ENCODE measurements at places on chromosomes 12 and 14. TPM values are rescaled to one million over a fixed set of nuclear protein-coding genes. Genes with fewer than 3 reads are reported as not detected.

GRCh38 chr12:120215357-120215735, 14.4 kb upstream of the RPLP0 start:
- H3K4me3 ChIP-seq: no peak overlapping the region
- no peak overlapping the region for H3K27ac ChIP-seq
- peaks cover 95% of the 10 kb centered on the region for H3K36me3 ChIP-seq

DNA sequence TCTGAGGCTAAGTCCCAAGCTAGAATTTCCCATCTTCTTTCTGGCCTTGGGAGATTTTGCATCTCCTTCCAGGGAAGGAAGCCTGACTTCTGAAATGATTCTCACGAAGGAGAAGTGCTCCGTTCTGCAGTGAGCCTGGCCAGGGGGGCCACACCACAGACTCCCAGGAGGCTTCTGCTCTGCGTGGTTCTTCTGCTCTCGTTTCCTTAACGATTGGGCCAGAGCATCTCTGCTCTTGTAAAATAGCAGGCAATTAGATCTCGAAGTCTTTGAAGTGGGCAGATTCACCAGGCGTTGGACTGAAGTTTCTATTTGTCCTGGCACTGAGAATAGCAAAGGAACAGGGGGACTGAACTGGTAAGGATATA, 6.7 kb upstream of the BATF start:
- H3K4me1 ChIP-seq: no peaks in the 10 kb centered on the region
- no peak for DNase-seq
- H3K36me3 ChIP-seq: no peaks in the 10 kb centered on the region
- no peak overlapping the region for H3K4me3 ChIP-seq
- H3K27me3 ChIP-seq: no peaks in the 10 kb centered on the region
- H3K27ac ChIP-seq: no peak overlapping the region

GRCh38 chr14:64730681-64731080, 26.5 kb downstream of the PLEKHG3 start:
- DNase-seq: no peak
- peaks cover 82% of the 10 kb centered on the region for H3K36me3 ChIP-seq
- H3K27me3 ChIP-seq: no peaks in the 10 kb centered on the region
- no peak overlapping the region for H3K27ac ChIP-seq

DNA sequence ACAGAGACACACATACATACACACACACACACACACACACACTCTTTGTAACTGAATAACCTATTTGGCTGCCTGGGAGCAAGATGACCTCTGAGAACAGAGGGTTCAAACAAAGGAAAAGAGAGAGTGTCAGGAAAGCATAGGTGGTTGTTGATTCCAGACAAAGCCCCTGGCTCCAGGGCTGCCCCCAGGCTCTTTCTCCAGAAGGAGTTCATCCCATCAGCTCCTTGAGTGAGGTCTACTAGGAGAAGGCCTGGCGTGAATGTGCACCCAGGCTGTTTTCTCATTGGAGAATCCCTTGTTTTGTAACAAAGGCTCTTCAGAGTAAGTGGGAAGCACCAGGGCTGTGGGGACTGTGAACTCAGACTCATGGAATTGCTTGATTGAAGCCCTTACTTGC, 151.9 kb downstream of the EMP1 start:
- no peaks in the 10 kb centered on the region for H3K27me3 ChIP-seq
- H3K4me3 ChIP-seq: no peak overlapping the region
- H3K27ac ChIP-seq: no peak overlapping the region
- no peaks in the 10 kb centered on the region for H3K36me3 ChIP-seq

The CLMN gene
- 4.7 TPM for total RNA-seq

The PROX2 gene
- not detected for total RNA-seq

GRCh38 chr12:104750061-104750460, 208.0 kb downstream of the SLC41A2 start:
- no peak for DNase-seq
- H3K4me1 ChIP-seq: no peaks in the 10 kb centered on the region
- no peak overlapping the region for H3K4me3 ChIP-seq
- no peaks in the 10 kb centered on the region for H3K27me3 ChIP-seq
- H3K36me3 ChIP-seq: no peaks in the 10 kb centered on the region
- H3K27ac ChIP-seq: no peak overlapping the region

DNA sequence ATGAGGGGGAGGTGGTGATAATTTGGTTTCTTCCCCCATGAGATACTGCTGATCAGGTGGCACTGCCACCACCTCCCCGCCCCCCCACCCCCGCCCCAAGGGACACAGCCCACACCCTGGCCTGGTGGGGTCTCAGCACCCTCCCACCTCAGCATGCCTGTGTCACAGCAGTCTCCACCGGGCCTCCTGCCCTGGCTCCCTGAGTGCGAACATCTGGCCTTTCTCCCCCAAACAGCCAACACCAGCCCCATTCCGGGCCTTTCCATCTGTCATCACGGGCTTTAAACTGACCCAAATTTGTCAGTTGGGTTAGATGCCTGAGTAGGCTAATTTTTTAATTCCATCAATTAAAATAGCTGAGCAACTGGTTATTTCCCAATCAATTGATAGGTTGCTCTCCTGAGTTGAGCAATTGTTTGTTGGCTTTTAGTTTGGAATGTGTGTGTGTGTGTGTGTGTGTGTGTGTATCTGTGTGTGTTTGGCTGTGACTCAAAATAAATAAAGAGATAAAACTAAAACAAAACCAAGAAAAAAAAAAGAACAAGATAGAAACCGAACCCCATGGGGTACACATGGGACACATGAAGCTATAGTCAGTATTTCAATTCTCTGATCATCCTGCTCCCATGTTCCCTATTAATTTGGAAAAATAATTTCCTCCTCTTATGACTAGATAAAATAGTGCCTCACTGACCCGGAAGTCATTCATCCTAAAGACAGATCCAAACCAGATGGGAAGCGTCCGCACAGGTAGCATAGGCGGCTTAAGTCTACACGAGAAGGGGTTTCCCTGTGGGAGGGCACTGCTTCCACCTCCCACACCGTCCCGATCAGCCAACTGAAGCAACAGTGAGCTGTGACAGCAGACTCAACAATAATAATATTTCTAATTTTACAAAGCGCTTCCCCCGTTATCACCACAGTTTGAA, 7.4 kb downstream of the SERPINA12 start:
- no peaks in the 10 kb centered on the region for H3K27me3 ChIP-seq
- DNase-seq: no peak
- H3K4me1 ChIP-seq: no peaks in the 10 kb centered on the region

DNA sequence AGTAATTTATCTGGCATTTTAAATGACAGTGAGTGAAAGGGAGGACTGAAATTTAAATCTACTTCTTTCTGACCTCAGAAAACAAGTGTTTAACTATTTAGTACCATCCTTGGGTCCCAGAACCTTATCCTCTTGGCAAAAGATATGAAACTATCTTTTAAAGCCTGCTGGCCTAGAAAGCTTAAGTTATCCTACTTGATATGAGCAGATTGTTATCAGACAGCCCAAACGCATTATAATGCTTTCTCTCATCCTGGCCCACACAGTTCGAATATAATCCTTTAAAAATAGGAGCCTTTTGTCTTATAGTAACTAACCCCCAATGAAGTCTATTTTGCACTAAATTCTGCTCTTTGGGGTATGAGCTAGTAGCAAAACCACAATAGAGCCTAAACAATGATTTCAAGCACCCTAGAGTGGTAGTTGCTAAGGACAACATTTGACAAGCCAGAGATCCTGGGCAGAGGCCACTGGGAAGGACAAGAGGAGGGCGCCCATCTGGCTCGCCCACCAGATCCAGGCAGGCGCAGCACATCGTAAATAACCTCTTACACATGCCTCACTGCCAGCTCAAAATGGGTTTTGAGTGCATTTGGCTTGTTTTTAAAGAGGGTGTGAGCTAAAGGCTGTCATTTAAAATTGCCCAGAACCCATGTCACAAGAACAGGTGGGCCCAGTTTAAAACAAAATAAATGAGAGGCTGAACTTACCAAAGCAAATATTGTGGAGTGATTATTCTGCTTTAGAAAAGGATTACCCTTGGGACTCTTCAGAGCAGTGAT, 37.7 kb upstream of the CRY1 start:
- H3K4me3 ChIP-seq: no peak overlapping the region
- 0 out of 2 replicates have a peak, but pooled peaks cover 2% of the 10 kb centered on the region for H3K27me3 ChIP-seq
- no peak overlapping the region for H3K27ac ChIP-seq
- no peaks in the 10 kb centered on the region for H3K4me1 ChIP-seq
- H3K36me3 ChIP-seq: no peaks in the 10 kb centered on the region
- DNase-seq: no peak

DNA sequence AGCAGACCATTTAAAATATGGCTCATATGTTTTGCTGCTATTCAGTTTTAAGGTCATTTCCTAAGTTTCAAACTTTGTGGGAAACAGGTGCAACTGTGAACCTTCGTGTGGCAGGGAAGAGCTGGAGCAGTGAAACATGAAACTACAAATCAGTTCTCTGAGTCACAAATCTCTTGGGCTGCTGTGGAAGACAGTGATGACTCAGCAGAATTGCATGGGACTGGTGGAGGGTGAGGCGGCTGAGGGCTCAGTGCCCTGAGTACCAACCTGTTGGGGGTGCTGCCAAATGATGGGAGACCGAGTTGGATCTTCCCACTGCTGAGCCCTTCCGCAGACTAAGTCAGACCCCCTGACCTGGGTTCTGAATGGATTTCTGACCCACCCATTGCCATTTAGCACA, 8.4 kb upstream of the CALM1 start:
- no peaks in the 10 kb centered on the region for H3K36me3 ChIP-seq
- DNase-seq: no peak
- no peak overlapping the region for H3K4me3 ChIP-seq
- H3K27ac ChIP-seq: no peak overlapping the region
- peaks cover 12% of the 10 kb centered on the region for H3K4me1 ChIP-seq

DNA sequence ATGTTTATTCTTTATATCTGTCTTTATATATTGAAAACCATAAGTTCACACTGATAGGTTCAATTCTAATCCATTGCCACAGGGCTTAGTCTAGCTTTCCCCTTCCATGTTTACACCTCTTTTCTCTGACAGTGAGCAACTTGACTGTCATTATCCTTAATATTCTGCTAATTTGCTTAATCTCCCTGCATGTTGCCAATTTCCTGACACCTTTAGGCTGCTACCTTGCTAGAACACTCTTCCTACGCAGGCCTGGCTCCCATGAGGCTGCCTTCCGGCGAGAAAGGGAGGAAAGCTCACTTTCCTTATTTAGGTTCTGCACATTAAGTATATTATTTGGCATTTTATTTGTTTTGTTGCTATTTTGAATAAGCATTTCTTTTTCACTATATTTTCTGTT, 12.8 kb upstream of the FRS2 start:
- no peak overlapping the region for H3K27ac ChIP-seq
- H3K36me3 ChIP-seq: no peaks in the 10 kb centered on the region
- no peak overlapping the region for H3K4me3 ChIP-seq
- H3K4me1 ChIP-seq: no peaks in the 10 kb centered on the region
- DNase-seq: no peak

The STAC3 gene
- not detected for total RNA-seq

DNA sequence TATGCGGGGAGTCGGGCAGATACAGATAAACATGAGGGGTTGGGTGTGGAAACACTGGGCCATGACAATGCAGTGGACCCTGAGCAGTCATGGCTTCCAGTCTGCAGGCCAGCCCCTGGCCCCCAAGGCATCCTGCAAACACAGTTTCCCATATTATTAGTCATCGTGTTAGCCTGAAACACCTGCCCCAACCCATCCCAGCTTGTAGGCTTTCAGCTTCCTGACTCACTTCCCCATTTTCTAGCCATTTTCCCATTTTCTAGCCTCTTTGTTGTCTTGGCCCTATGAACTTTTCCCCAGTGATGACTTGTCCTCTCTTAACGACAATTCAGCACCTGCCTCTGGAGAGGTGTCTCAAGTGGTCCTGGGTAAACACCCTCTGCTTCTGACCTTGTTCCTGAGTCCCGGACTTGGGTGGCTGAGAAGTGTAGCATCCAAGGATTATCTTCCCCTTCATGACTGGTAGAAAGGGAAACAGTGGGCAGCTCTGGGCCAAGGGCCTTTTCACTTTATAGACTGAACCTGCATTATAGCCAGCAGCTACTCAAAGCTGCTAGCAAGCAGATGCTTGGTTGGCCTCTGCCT, 4.3 kb upstream of the PGF start:
- no peaks in the 10 kb centered on the region for H3K27me3 ChIP-seq
- DNase-seq: no peak
- peaks cover 9% of the 10 kb centered on the region for H3K4me1 ChIP-seq
- H3K36me3 ChIP-seq: no peaks in the 10 kb centered on the region

GRCh38 chr14:23028799-23029198, 5.9 kb downstream of the PSMB5 start:
- no peaks in the 10 kb centered on the region for H3K27me3 ChIP-seq
- DNase-seq: no peak
- H3K27ac ChIP-seq: no peak overlapping the region
- peaks cover 6% of the 10 kb centered on the region for H3K4me1 ChIP-seq
- no peak overlapping the region for H3K4me3 ChIP-seq

GRCh38 chr14:103279142-103280025, 54.7 kb upstream of the EIF5 start:
- H3K4me1 ChIP-seq: no peaks in the 10 kb centered on the region
- no peak overlapping the region for H3K27ac ChIP-seq
- no peaks in the 10 kb centered on the region for H3K27me3 ChIP-seq
- H3K4me3 ChIP-seq: no peak overlapping the region

The PRPF39 gene
- 20.4 TPM for total RNA-seq

- no peaks in the 10 kb centered on the region for H3K4me1 ChIP-seq
- no peak overlapping the region for H3K4me3 ChIP-seq
- no peaks in the 10 kb centered on the region for H3K27me3 ChIP-seq
- H3K27ac ChIP-seq: no peak overlapping the region
- DNase-seq: no peak
- H3K36me3 ChIP-seq: no peaks in the 10 kb centered on the region
Measured at GRCh38 chr12:112664569-112664968, 127.0 kb upstream of the RPH3A start.

DNA sequence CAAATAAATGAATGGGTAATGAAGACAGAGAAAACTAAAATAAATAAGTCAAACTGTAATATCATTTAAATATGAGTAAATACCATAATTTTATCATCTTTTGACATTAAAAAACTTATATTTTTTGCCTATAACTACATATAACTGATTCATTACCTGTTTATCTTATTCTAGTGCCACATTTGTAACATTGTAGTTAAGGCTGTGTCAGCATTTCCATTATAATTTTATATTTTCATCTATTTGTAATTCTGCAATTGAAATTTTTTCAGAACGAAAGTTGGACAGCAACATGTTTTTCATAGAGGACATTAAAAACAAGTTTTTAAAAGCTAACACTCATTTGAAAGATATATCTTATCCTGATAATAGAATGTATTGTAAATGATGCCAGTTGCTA, 1286.5 kb downstream of the LRFN5 start:
- H3K27ac ChIP-seq: no peak overlapping the region
- H3K4me1 ChIP-seq: no peaks in the 10 kb centered on the region
- H3K36me3 ChIP-seq: no peaks in the 10 kb centered on the region
- no peaks in the 10 kb centered on the region for H3K27me3 ChIP-seq

GRCh38 chr12:95733141-95733825, 57.3 kb downstream of the NTN4 start:
- no peaks in the 10 kb centered on the region for H3K27me3 ChIP-seq
- peaks cover 18% of the 10 kb centered on the region for H3K4me1 ChIP-seq

- DNase-seq: no peak
- H3K36me3 ChIP-seq: no peaks in the 10 kb centered on the region
- peaks cover 11% of the 10 kb centered on the region for H3K27me3 ChIP-seq
- no peak overlapping the region for H3K4me3 ChIP-seq
Measured at GRCh38 chr14:74349757-74350156, 1.5 kb downstream of the VRTN start.

- H3K4me3 ChIP-seq: no peak overlapping the region
- no peak overlapping the region for H3K27ac ChIP-seq
- H3K36me3 ChIP-seq: no peaks in the 10 kb centered on the region
- H3K4me1 ChIP-seq: peaks cover 66% of the 10 kb centered on the region
- H3K27me3 ChIP-seq: no peaks in the 10 kb centered on the region
Measured at GRCh38 chr14:95522556-95522955, 6.1 kb upstream of the SYNE3 start.

- H3K27ac ChIP-seq: no peak overlapping the region
- peaks cover 4% of the 10 kb centered on the region for H3K4me1 ChIP-seq
- no peaks in the 10 kb centered on the region for H3K36me3 ChIP-seq
- no peak for DNase-seq
Measured at GRCh38 chr12:95143621-95144205, 70.3 kb upstream of the NR2C1 start.
